ENCODE measurements at places on chromosomes 4 and X.

- peak; percentile 86 for DNase-seq
Observed at GRCh38 chr4:102343964-102344519, 1.2 kb downstream of the SLC39A8 start.

GRCh38 chr4:17514865-17515264 is at the start of gene CLRN2:
CLRN2 (plus strand) TSS chr4:17515165; CDS start chr4:17515267, 102 bp downstream.
- DNase-seq = no peak

GRCh38 chrX:12867685-12868084 is 813 bp downstream of the TLR7 start:
- peak; percentile 8 for DNase-seq

DNA sequence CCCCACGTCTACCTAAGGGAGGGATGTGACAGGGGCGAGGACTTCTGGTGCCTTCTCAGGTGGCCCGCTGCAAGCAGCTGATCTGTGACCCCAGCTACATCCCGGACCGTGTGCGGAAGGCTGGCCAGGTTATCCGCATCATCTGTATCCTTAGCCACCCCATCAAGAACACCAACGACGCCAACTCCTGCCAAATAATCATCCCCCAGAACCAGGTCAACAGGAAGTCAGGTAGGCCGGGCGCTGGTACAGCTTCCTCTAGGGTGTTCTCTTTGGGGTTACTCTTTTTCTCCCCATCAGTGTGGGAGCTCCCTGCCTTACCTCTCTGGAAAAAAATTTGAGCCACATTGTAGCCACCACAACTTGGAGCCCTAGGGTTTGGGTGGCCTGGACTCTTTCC is 2.4 kb upstream of the FAM50A start:
- no peak for DNase-seq

DNA sequence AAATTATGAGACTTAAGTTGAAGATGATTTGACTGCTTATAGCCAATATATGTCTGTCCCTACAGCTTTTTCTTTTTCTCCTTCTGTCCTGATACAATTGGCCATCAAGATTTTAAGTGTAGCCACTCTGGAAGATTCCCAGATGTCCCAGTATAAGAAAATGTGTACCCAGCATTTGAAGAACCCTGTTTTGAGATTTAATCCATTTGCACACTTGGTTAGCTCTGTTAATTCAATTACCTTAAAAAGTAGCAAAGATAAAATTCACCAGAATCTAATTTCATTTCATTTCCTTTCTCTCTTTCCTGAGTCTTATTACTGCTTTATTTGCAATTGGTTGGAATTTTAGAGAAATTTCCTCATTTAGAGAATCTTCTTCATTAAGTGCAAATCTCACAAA is 81.4 kb downstream of the DDIT4L start:
- no peak for DNase-seq

DNA sequence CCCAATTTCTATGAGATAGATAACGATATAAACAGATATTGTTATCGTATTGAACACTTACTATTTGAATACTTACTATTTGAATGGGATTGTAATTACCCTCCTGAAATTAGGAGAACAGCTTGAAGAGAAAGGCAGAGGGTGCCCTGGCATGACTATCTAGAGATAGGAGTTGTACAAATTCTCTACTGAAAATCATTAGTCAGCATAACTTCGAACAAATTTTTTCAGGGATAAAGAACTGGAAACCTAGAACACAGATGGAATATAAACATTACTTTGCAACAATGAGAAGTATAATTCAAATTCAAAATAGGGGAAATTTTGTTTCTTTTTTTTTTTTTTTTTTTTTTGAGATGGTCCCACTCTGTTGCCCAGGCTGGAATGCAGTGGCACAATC is 1096.8 kb downstream of the C4orf33 start:
- DNase-seq = no peak

GRCh38 chr4:145545538-145546174 is 64.0 kb downstream of the SMAD1 start:
- no peak for DNase-seq

Data from activated CD4-positive, alpha-beta T cell treated with anti-CD3 and anti-CD28 coated beads for 36 hours (primary cell).